Jurkat, Clone E6-1 (cell line): ENCODE measurements at places on chromosomes 12 and 14.

DNA sequence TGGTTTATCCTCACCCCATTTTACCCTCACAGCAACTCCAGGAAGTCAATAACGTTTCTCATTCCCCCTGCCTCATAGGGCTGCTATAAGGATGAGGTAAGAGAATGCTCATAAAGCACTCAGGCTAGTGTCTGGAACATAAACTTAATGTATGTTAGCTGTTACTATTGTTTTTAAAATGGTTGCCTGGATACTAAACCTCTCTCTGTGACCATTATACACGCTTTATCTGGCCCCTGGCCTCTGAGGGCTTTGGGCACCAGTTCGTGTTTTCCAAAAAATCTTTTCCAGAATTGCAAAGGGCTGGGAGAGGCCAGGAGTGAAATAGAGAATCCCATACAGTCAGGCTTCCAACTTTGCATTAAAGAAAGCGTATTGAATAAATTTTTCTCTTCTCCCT lies 113.9 kb downstream of the KTN1 start:
- no peak for DNase-seq

DNA sequence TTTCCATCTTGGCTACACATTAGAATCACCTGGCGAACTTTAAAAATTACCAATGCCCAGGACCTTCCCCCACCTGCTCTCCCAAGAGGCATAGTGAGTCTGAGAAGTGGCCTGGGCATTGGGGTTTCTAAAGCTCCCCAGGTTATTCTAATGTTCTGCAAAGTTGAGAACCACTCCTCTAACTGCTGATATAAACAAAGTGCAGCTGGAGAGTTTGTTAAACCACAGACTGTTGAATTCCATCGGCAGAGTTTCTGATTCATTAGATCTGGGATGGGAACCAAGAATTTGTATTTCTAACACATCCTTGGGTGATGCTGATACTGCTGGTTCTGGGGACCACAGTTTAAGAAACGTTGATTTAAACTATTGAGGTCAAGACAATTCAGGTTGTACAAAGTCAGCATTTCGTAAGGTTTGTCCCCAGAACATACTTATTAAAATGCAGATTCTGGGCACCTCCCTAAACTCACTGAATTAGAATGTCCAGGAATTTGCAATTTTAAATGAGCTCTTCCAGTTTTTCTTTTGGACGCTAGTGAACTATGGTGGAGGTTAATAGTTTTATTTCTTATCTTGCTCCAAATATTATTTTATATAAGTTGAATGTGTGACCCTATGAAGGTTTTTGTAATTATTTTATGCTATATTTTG lies 309.1 kb downstream of the NRXN3 start:
- DNase-seq = peak; percentile 2

GRCh38 chr14:55088356-55088755 lies 36.9 kb downstream of the MAPK1IP1L start:
- no peak for DNase-seq

DNA sequence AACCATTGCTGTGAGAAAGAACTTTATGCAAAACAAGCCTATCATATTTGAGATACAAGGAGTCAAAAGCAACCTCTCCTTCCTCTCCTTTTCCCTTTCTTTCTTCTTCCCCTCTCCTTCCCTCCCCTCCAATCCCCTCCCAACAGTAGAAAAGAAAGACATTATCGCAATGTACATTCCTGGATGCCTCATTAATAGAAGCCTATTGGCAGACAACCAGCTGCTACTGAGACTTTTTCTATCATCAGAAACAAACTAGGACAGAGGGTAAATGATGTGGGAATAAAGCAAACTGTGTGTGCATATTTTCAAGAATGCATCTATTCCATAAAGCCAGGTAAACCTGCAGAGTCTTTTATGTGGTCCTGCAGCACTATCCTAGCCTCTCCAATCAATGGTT lies 237.2 kb downstream of the ITPR2 start:
- no peak for DNase-seq

DNA sequence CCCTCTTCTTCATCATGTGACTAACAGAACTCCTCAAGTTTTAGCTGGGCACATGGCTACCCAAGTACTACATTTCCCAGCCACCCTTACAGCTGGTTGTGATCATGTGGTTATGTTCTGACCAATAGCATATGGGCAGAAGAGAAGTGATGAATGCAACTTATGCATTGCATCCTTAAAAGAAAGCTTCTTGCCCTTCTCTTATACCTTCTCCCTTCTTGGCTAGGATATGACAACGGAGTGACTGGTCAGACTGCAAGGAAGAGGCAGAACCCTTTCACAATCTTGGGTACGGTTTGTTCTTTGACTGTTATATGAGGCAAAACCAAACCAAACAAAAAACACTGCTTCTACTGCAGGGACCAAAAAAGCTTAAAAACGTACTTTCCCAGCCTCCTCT lies 66.5 kb upstream of the MAX start:
- DNase-seq = no peak

GRCh38 chr12:41064411-41064810 lies 123.7 kb upstream of the PDZRN4 start:
- DNase-seq = no peak

- no peak for DNase-seq
Measured at GRCh38 chr14:100576091-100577085, 10.8 kb downstream of the BEGAIN start.

GRCh38 chr14:69808919-69809808 lies 12.1 kb upstream of the SLC10A1 start:
- no peak for DNase-seq

DNA sequence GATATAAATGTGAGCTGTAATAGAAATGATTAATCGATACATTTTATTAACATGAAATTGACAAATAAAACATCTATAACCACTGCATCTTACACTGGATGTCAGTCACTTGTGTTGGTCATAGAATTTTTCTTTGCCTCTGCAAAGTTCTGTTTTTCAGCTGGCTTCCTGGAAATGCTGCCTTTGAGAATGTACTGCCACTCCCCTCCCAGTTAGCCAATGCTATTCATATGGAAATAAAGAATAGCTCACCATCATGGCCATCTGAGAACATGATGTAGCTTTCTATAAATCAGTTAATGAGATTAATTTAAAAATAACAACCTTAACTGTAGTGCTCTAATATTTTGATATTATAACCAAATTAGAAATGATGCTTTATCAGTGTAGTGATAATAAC lies 41.1 kb downstream of the SLCO1B1 start:
- no peak for DNase-seq

DNA sequence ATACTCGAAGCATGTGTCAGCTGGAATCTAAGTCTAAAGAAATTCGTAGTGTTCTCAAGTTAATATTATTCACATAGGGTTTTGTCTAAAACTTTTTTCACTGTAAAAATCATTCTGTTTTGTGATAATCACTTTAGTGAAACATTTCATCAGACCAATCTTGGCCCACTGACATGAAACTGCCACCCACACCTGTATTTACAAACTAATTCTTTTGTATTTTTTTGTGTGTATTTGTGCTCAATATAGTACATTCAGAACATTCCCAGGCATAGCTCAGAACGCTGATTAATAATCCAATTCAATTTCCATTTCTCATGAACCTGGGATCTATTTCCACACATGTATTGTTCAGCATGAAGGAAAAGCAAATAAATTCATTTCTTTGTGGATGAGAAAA lies 191.7 kb downstream of the RASSF9 start:
- DNase-seq = no peak

- DNase-seq = no peak
Measured at GRCh38 chr14:34707722-34708121, 6.7 kb downstream of the CFL2 start.

GRCh38 chr14:69812711-69813110 lies 15.7 kb upstream of the SLC10A1 start:
- peak; percentile 2 for DNase-seq

DNA sequence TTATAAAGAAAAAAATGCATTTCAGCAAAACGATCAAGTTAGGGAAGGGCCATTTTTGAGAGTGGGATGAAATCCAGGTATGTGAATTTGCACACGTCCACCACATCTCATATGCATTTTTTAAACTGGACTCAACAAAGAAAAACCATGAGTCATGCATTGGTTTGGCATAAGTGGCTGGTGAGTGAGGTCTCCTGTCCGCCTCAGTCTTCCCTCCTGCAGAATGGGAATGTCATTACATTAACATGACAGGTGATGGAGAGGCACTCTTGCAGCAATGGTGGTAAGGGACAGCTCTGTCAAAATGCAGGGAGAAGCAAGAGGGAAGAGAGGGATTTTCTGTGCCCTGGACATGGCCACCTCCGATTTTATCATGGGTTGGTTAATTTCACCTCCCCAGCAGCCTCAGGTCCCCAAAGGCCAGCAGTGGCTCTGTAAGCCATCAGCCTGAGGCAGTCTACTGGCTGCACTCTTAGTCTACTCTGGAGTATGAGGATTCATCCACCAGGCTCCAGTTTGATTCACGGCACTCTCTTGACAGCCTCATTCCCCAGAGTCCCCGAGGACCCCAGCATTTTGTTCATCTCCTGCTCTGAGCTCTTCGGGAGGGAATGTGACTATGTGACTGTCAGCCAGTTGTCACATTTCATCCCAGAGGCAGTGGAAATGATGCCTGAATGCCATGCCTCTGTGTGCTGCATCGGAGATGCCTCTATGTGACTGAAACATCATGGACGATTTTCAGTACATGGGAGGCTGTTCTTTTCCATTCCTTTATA lies 17.1 kb upstream of the PWP1 start:
- no peak for DNase-seq

DNA sequence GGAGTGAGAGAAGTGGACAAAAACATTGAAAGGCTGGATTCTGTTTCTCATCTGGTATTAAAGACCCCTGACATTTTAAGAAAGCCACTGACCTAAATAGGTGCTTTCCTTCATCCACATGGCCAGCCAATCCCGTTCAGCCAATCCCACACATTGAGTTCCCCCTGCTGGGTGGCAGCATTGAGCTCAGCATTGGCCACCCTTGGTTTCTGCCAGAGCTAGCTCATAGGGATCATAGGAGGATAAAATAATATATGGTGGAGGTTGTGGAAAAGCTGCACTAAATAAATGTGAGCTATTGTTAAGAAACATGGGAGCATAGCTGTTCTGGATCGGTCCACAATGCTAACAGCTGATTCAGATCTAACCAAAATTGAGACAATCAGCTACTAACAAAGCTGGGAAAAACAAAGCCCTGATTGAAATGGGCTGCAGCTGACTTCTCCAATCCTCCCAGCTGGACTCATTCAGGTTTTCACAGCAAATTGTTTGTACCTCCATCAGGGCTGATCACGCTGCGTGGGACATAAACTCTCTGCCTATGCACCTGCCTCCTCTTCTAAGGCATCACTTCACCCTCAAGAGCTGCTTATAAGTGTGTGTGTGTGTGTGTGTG lies 256.5 kb downstream of the EMP1 start:
- DNase-seq = no peak

DNA sequence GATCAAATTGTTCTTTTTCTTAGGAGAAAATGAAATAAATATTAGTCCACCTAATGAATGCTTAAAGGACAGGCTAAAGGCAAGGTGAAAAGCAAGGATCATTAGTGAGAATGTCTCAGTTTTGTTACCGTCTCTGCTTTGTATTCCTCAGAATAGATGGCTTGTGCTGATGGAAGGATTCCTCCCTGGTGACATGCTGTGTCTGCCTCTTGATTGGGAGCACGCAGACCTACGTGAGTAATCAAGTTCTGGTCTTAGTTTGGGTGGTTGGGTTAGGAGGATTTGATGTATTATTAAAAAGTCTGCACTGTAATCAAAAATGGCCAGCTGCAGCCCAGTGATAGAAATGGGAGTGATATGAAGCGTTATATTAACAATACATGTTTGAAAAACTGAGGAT lies 78.8 kb upstream of the RTL1 start:
- DNase-seq = no peak

DNA sequence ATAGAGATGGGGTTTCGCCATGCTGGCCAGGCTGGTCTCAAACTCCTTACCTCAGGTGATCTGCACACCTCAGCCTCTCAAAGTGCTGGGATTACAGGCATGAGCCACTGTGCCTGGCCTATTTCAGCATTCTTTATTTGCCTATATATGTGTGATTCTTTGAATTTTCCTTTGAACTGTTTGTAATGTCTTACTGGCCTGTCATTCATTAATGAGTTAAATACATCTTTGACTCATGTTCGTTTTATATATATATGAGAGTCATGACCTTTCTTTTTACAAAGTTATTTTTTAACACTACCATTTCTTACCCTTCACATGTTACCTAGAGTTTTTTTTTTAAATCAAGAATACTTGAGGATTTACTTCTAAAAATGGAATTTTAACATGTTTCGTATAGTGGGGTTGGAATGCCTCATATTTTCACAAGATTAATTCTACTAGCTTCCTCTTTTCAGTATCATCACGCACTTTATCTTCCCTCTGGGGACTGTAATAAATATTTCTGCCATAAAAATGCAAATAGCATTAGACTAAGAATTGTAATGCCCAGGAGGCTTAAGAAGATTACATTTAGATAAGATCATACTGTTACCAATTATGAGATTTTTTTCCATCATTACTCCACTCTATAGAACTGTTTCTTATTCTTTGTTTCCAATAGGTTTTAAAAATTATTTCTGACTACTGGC lies 66.7 kb downstream of the NTN4 start:
- no peak for DNase-seq

DNA sequence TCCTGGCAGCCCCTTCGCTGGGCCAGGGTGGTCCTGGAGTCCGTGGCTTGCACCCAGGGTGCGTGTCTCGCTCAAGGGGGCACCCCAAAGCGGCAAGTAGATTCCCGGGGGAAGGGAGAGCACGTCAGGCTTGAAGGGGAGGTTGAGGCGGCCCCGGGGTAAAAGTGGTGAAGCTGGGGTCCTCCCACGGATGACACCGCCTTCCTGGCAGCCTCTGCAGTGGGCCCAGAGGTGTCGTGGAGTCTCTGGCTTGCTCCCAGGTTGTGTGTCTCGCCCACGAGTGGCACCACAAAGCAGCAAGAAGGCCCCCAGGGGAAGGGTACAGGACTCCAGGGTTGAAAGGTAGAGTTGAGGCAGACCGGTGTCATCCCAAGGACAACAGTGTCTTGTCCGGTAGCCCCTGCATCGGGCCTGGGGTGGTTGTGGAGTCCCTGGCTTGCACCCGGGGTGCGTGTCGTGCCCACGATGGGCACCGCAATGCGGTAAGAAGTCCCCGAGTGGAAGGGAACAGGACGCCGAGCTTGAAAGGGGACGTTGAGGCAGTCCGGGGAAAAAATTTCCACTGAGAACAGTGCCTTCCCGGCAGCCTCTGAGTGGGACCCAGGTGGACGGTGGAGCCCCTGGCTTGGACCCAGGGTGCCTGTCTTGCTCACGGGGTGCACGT lies 158.0 kb upstream of the ALG10B start:
- no peak for DNase-seq
